ENCODE measurements at places on chromosomes 2 and 18.
A peak's percentile ranks its signal among the peaks of the same experiment; 100 is the strongest.

DNA sequence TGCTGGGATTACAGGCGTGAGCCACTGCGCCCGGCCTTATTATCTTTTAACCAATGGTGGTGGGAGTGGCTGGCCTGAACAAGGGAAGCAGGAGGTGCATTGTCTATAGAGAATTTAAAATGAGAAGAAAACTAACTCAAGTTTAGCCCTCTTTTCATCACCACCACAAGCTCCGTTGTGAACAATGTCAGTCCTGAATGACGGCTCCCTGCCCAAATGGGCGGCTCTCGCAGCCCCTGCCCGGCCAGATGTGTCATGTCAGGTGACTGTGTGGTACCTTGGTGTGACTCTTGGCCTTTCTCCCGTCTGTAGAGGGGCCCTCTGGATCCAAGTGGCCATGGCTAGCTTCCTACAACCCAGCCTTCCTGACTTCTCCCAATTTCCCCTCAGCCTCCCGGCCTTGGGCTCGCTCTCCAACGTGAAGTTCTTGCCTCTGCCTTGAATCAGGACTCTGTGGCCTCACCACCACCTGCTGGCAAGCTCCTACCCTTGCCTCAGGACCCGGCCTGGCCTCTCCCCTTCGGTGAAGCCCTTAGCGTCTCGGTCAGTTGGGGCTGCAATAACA lies 67.6 kb downstream of the LONRF2 start:
- no peak for DNase-seq

DNA sequence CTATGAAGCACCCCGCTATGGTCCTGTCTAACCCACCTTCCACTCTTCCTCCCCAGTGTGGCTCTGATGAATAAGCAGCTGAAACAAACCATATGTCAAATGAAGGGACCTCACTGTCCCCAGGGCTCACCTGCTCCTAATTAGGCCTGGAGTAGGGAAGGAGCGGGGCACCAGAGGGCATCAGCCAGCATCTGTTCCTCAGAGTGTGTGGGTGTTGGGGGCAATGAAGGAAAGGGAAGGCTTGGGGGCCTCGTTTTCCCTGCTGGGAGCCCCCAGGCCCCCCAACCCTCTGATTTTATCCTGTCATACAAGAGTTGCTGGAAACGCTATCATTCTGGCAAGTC lies 274.7 kb downstream of the HAUS1 start:
- no peak for DNase-seq

- no peak for DNase-seq
Measured at GRCh38 chr2:96839875-96840850, 3.7 kb downstream of the ANKRD23 start.

- DNase-seq: no peak
Measured at GRCh38 chr18:21684731-21685130, 19.8 kb downstream of the ABHD3 start.

- no peak for DNase-seq
Measured at GRCh38 chr18:57026316-57026715, 120.6 kb upstream of the BOD1L2 start.

- no peak for DNase-seq
Measured at GRCh38 chr2:100278986-100279385, 43.3 kb downstream of the LONRF2 start.

- DNase-seq: no peak
Measured at GRCh38 chr2:46945671-46946070, 30.1 kb upstream of the MCFD2 start.

GRCh38 chr18:74084184-74084855 lies 63.3 kb downstream of the FBXO15 start:
- no peak for DNase-seq

GRCh38 chr2:225452677-225453076 lies 53.2 kb downstream of the NYAP2 start:
- no peak for DNase-seq

DNA sequence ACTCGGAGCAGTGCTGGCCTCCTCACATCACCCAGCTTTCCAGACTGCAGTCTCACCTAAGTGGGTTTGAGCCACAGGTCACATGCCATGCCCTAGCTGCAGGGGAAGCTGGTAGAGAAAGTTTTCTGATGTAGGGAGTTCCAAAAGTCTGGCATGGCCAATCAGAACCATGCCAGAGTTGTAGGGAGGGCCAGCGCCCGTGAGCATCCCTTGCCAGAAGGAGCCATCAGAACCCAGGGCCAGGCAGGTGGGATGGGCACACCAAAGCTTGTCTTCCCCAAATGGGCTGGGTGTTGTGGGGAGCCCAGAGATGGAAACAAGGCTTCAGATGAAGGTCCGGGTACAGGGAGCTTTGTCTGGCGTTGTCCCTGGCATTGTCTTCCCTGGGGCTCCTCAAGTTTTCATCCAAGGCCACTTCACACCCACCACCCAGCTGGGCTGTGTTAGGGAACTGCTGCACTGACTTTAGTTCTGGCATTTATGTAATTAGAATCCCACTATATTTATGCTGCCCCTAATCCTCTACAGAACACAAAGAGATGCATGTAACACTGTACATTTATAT lies 247.9 kb downstream of the KLHL29 start:
- no peak for DNase-seq

GRCh38 chr18:36693931-36694620 lies 134.7 kb downstream of the TPGS2 start:
- no peak for DNase-seq

GRCh38 chr2:127661072-127661649 lies 14.2 kb downstream of the LIMS2 start:
- no peak for DNase-seq

DNA sequence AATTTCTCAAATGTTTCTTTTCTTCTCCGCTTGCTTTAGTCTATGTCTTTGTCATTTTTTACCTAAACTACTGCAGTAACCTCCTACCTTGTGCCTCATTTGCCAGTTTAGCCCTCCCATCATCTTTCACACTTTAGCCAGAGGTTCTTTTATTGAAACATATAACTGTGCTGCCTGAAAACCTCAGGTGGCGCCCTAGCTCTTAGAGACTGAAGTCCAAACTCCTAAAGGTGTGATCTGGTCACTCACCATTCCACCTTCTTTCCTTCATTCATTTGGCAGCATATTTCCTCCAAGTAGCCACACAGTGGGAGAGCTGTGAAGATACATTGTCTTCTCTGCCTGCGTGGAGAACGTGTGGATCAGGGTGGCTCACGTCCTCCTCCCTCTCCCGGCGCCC lies 98.2 kb upstream of the MAPRE2 start:
- no peak for DNase-seq

DNA sequence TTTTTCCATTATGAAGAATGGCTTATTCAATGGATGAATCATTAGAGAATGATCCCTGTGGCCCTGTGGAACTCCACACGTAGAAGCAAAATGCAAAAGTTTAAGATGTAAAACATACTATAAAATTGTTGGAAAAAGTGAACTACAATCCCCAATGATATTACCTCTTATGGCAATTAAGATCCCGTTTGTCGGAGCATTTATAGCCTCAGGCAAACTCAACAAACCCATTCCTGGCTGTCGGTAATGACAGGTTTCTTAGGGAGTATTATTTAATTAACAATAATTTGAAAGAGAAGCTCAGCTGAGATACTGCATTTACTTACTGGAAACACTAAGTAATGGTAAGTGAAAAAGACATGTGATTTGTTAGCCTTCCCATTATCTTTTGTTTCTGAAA lies 138.3 kb downstream of the CDH20 start:
- DNase-seq: no peak

- no peak for DNase-seq
Measured at GRCh38 chr2:216352653-216353270, 19.5 kb downstream of the MARCHF4 start.

DNA sequence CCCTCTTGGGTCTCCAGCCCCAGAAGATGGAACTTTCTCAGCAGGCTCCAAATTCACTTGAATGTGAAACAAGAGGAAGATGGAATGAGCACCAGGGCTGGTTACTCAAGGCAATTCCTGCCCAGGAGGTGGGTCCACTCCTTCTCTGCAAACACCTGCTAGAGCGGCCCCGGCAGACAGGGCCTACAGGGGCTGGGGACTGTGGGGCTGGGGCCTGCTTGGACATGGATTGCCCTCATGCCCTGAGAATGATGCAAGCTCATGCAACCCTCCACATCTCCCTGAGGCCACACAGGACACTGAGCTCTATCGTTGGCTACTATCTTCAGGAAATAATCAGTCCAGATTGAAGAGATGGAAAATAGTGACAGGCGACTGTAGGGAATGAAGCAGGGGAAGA lies 39.1 kb downstream of the TFCP2L1 start:
- no peak for DNase-seq

- DNase-seq: no peak
Measured at GRCh38 chr2:9228088-9228751, 21.6 kb downstream of the ASAP2 start.

DNA sequence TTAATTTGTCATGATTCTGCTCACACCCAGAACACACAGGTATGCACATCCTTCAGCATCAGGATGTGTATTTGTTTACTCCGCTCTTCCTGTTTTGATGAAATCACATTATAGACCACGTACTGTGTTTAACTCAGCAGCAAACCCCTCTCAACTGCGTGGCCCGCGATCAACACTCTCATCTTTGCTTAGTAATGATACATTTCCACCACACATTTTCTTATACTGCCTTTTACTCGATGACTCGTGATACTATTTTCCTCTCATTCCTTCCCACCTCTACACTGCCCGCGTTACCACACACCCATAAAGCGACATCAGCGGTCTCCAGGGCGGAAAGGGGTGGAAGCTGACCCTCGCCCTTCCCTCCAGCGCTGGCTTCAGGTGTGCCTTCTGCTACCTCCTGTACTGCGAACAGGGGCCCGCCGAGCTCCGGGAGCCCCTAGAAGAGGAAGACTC lies 1.3 kb downstream of the NETO1 start:
- DNase-seq: peak; percentile 3

- no peak for DNase-seq
Measured at GRCh38 chr2:137467246-137467862, 496.9 kb upstream of the HNMT start.

- DNase-seq: no peak
Measured at GRCh38 chr2:9213477-9214051, 7.0 kb downstream of the ASAP2 start.

- DNase-seq: no peak
Measured at GRCh38 chr2:139367416-139367815, 587.2 kb upstream of the NXPH2 start.

GRCh38 chr2:32384529-32384928 lies 27.7 kb downstream of the BIRC6 start:
- DNase-seq: no peak

GRCh38 chr2:41137031-41137430 lies 685.1 kb upstream of the SLC8A1 start:
- no peak for DNase-seq

DNA sequence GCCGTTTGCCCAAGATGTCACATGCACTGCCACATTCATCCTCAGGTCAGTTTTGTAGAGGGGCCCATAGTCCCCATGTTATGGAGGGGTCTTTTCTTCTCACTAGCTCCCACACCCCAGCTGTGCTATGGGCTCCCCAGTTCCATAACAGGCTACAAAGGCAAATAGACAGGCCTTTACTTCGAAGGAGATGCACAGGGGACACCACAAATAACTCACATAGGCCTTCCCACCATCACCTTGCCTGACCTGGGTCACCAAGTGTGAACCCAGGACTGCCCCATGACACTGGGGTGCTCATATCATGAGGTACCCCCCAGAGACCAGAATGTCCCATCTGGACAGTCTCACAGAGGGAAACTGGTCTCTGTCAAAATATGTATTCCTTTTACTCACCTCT lies 15.0 kb upstream of the INO80C start:
- no peak for DNase-seq

DNA sequence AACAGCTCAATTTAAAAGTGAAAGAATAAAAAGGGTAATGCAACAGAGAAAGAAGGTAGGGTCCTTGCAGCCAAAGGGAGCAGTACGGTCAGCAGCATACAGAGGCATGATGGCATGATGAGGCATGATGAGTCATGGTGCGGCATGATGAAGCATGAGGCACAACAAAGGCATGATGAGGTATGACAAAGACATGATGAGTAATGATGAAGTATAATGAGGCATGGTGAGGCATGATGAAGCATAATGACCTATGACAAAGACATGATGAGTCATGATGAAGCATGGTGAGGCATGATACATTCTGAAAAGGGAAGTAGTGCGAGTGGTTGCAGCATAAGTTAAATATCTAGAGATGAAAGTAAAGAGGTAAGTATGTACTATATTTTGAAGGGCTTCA lies 673.2 kb downstream of the TMEM182 start:
- no peak for DNase-seq

GRCh38 chr2:6554466-6554865 lies 311.2 kb downstream of the CMPK2 start:
- DNase-seq: no peak

DNA sequence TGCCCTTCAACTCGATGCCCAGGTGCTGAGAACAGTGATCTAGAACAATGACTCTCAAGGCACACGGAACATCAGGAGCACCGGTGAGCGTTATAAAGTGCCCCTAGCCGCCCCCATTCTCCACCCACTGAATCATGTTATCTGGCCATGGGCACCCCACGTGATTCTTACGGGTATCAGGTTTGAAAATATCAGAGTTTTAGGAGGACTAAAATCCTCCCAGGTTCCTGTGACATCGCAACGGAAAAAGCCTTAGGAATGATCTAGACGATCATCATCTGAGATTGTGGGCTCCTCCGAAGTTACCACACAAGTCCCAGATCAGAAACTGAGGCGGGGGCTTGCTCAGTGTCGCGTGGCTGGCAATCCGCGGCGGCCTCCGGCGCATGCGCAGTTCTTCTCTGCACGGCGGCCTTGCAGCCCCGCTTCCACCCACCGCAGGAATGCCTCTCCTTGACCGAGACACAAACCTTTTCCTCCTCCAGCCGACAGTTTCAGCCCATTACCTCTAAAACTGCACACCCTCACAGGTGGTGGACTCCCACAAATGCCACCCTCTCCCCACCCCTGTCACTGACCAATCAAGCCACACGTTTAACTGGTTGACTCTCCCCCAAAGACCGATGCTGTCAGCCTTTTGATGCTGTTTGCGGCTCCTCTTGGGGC lies 5.8 kb upstream of the MRPL33 start:
- DNase-seq: no peak

DNA sequence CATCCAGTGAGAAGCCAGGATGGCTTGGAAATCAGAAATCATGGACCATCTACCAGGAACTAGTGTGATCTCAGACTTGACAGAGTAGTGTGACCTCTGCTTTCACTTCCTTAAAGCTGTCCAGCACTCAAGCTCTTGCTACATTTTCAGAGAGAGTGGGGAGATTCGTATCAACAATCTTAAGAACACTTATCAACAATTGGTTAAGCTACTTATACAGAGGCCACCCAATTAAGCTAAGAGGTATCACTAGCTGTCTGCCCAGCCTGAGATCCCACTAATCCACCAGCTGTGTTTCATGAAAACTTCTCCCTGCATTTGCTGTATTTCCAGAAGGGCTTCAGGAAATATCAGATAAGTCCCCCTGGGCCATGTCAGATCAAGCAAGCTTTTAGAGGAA lies 4.2 kb downstream of the RPRM start:
- DNase-seq: no peak

GRCh38 chr2:11343650-11344341 lies 640 bp downstream of the ROCK2 start:
- DNase-seq: peak; percentile 29

DNA sequence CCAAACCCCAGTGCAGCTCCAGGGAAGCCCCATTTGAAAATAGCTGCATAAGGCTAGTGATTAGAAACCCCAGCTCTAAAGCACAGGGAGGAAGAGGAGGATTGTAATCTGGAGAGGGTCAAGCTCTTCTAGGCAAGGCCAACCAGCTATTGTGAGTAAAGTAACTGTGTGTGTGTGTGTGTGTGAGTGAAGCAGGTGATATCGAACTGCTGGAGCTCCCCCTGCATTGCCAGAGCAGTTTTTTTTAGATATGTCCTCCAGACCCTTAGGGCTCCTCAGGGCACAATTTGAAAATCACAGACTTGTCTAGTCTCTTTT lies 177.4 kb upstream of the NABP1 start:
- DNase-seq: no peak

All from GM12892 (cell line).